ENCODE measurements at places on chromosomes 7 and 10.

- DNase-seq = no peak
These were observed 147.7 kb downstream of the PTPN20 start for GRCh38 chr10:47058961-47059391.

DNA sequence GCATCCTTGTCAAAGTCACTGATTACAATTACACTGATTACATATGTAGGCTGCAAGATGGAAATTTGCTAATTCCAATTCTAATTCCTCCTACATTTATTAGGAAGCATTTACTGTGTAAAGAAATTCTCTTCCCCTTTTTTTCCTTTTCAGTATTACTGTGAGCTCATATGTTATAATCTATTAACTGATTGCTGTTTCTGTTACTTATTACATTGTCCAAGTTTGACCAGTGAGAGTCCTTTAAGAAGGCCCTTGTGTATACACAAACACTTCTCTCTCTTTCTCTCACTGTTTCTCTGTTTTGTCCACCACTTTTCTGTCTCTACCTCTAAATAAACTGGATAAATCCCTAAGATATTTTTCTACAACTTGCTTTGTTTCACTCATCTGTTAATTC lies 31.5 kb downstream of the PHF14 start:
- DNase-seq = no peak

DNA sequence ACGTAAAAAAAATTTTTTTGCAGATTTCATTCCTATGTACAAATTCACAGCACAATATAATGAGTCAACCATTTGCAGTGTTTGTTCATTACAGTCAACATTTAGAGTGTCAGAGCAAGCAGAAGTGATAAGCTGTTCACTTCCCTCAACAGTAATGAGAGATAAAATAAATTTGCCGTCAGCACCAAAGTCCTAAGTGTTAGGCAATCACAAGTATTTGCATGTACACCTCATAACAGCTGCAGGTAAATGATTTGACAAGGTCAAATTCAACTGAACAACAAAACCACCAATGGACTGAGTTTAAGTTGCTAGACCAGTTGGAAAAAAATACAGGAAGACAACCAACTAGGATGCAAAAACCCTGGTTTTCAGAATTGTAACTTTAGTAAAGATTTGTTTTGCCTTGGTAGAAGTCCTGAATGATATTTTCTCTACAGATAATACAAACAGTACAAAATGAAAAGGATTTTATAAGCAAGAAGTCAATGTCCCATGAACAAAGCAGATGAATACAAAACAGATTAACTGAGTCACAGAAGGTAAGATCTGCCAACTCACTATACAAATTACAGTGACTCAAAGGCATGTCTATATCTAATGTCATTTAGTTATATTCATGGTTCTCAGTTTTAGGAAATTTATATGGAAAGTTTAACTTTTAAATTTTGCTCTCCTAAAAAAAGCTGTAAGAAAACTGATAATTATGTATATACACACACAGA lies 10.4 kb downstream of the RAPGEF5 start:
- DNase-seq = no peak

- DNase-seq = no peak
These were observed 245.6 kb downstream of the MALRD1 start for GRCh38 chr10:19294233-19294632.

DNA sequence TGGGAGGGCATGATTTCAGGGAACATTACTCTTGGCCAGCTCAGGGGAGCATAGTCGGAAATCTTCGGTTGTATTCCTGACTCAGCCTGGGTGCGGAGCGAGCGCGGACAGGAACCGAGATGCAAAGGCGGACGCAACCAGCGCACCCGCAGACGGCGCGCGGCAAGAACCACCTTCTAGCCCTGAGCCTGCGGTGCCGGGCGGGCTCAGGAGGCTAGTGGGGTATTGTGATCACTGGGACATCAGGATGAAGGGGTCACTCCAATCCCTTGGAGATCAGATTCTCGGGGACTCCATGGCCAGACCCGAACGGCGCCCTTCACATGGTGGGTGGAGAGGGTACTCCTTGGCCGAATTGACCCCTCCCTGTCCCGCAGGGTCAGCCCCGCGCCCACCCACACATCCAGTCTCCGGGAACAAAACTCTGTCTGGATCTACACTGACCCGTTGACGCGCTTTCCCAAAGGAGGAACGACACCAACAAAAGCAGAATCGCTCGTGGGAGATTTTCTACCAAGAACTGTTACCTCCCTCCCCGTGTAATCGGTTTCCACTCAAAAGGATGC lies 730.5 kb downstream of the ZWINT start:
- peak; percentile 62 for DNase-seq

- DNase-seq = no peak
These were observed 104.2 kb downstream of the COL26A1 start for GRCh38 chr7:101466871-101467270.

DNA sequence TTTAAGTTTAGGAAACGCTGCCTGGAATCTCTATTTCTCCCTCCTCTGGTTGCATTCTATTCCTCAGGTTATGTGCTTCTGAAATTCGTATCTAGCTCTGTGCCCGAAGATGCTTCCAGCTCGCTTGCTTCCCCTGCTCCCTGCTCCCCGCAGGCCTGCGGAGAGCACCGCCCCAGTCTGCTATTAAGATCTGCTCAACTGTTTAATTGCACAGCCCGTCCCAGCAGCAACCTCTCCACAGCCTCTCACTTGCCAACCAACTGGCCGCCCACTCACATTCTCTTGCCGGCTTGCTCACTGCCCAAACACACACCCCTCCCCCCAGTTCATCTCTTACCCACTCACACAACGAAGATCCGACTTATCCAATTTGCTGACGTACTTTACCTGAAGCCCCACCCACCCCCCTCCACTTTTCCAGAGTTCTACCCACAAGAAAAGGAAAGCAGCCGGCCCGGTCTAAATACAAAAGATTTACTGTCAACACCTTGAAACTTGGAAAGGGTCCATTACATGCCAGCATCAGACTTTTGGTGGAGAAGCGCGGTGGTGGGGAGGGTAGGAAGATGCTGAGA lies 167.3 kb upstream of the KLF14 start:
- no peak for DNase-seq

DNA sequence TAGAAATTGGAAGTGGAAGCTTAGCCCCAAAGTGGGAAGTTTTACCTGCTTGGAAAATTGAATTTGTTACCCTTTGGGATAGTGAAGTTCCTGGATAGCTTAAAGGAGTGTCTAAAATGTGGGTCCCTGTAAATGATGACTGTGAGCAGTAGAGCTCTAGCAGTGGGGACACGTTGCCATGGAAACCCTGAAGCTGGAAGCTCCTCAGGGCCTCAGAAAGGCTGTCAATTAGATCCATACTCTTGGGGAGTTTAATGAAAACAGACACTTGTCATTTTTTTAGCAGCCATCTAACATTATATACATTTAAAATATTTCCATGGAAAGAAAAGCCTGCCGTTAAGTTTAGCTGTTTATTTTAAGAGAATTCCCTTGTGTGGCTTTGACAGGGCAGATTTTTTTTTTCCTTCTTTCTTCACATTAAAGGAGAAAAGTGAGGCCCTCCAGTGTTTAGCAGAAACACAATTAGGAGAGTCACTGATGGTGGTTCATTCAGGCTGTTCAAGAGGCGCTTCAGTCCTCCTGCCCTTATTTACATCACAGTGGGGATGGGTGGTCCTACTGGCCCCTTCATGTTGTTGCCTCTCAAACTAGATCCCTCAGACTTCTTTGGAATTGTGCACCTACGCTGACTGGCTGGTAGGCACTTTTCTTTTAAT lies 518.4 kb downstream of the CCSER2 start:
- DNase-seq = no peak

- no peak for DNase-seq
These were observed 12.2 kb downstream of the ARPC1B start for GRCh38 chr7:99386584-99387238.

- no peak for DNase-seq
These were observed 70.3 kb upstream of the DGKI start for GRCh38 chr7:137916980-137917645.

DNA sequence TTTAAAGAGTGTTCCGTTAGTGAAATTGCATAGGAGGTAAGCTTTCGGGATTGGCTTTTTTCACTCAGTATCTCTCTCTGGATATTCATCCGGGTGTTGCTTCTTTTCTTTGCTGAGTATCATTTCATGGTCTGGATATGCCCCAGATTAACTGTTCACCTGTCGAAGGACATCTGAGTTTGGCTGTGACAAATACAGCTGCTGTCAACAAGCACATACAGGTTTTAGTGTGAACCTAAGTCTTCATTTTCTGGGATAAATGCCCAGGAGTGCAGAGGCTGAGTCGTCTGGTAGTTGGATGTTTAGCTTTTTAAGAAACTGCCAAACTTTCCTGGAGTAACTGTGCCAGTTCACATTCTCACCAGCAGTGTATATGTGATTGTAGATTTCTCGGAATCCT lies 5.6 kb downstream of the DOCK1 start:
- DNase-seq = no peak

DNA sequence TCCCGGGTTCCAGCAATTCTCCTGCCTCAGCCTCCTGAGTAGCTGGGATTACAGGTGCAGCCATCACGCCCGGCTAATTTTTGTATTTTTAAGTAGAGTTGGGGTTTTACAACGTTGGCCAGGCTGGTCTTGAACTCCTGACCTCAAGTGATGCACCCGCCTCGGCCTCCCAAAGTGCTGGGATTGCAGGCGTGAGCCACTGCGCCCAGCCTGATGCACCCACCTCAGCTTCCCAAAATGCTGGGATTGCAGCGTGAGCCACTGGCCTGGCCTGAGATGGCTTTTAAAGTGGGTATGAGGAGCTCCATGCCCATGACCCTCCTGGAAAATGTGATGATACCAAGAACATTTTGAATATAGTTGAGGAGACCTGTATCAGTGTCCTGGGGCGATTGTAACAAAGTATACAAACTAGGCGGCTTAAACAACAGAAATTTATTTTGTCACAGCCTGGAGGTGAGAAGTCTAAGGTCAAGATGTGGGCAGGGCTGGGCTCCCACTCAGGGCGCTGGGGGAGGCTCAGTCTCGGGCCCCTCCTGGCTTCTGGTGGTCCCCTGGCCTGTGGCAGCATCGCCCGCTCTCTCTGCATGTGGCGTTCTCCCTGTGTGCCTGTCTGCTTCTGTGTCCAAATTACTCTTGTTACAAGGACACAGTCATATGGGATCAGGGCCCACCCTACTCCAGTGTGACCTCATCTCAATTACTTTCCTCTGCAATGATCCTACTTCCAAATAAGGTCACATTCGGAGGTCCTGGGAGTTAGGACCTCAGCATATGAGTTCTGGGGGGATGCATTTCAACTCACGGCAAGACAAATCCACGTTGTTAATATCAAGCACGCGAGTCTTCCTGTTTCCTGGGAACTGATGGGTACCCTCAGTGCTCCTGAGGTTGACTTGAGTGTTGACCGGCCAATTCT lies 108.8 kb downstream of the ACTR3B start:
- peak; percentile 16 for DNase-seq

GRCh38 chr7:80711531-80711930 lies 73.1 kb downstream of the CD36 start:
- DNase-seq = no peak

GRCh38 chr7:155516466-155516865 lies 29.9 kb downstream of the CNPY1 start:
- DNase-seq = no peak

DNA sequence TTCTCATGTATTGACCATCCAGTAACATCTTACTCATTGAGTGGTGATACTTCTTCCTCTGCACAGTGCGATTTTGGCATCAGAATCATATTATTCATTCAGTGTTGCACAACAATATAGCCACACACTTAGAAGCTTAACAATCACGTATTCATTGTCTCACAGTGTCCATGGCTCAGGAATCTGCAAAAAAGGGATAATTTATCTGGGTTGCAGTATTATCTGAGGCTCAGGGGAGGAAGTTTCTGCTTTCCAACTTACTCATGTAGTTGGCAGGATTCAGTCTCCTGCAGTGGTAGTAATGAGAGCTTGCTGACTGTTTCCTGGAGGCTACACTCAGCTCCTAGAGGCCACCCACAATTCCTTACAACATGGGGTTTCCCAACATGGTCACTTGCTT lies 803.6 kb downstream of the SORCS1 start:
- no peak for DNase-seq

- DNase-seq = no peak
These were observed 63.8 kb downstream of the BPGM start for GRCh38 chr7:134710511-134710853.

GRCh38 chr10:126384269-126384873 lies 3.9 kb downstream of the ADAM12 start:
- DNase-seq = no peak

DNA sequence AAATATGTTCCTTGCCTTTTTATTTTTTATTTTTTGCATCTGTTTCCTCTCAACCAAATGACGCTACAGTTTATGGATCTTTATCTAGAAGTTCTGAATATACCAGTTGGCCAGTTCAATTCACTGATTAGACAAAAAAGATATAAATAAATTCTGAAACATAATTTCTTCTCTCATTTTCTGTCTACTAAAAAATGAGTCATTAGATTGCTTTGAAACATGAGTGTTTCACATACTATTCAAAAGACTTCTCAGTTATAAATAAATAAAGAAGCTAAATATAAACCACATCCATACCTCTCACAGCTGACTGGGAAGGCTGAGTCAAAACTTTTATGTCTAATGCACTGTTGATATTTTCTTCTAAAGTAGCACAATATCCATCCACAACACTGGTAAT lies 97.6 kb upstream of the GPR22 start:
- DNase-seq = no peak

DNA sequence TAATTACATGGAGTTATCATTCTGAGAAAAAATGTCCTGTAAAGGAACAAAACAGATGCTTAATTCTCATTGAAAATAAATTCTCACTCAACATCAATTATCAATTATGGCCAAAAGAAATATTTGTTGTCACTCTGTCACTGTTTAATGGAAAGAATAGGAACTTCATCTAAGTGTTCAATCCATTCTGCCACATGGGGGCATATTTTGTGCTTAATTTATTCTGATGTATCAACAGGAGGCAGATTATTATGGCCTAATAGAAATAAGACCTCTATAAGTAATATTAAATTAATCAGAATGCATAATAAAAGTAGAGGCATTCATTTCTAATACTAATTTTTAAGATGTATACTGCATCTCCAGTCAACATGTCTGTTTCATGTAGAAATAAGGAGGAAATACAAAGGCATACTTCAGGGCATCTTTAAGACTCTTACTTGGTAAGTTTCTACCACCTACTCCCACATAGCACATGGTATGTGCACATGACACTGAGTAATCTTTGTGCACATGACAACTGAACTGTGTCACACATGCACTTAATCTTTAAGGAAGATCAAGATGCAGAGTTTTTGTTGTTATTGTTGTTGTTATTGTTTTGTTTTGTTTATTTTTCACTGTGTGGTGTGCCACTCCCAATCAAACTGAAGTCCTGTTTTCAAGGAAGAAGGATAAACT lies 420.4 kb upstream of the SEMA3A start:
- DNase-seq = no peak

DNA sequence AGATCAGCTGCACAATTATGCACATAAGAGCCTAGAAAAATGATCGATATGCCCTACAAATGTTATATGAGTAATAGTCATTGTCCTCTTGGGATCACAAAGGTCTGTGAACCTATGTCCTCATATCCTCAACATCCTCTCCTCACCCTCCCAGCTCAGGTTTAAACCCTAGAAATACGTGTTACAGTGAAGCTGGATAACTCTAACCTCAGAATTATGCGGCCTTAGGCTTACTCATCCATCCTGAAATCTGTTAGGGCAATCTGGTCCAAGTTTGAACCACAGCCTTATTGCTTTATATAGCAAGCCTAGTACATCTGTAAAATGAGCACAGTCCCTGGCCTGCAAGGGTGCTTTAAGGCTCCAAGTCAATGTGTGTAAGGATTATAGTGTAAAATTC lies 84.2 kb upstream of the FRMD4A start:
- DNase-seq = no peak

- DNase-seq = no peak
These were observed 12.5 kb downstream of the PPIA start for GRCh38 chr7:44808914-44809393.
